ENCODE measurements at places on chromosomes 12 and 14.

DNA sequence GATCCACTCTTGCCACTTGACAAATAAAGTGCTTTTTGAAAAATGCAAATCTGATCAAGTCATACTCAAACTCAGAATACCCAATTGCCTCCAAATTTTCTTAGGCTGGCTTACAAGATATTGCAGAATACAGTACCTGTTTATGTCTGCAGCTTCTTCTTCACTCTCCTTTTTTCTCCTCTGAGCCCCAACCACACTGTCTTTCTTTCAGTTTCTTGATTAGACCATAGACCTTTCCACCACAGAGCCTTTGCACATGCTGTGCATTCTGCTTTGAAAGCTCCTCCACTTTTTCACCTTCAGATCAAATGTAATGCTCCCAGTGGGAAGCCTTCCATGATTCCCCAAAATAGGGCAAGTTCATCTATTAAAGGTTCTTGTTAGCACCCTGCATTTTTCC lies 13.9 kb upstream of the GYS2 start:
- no peaks in the 10 kb centered on the region for H3K27me3 ChIP-seq
- H3K4me1 ChIP-seq, result peaks cover 46% of the 10 kb centered on the region
- no peak for DNase-seq
- no peaks in the 10 kb centered on the region for H3K36me3 ChIP-seq
- H3K4me3 ChIP-seq, result no peak overlapping the region
- no peak overlapping the region for H3K27ac ChIP-seq

DNA sequence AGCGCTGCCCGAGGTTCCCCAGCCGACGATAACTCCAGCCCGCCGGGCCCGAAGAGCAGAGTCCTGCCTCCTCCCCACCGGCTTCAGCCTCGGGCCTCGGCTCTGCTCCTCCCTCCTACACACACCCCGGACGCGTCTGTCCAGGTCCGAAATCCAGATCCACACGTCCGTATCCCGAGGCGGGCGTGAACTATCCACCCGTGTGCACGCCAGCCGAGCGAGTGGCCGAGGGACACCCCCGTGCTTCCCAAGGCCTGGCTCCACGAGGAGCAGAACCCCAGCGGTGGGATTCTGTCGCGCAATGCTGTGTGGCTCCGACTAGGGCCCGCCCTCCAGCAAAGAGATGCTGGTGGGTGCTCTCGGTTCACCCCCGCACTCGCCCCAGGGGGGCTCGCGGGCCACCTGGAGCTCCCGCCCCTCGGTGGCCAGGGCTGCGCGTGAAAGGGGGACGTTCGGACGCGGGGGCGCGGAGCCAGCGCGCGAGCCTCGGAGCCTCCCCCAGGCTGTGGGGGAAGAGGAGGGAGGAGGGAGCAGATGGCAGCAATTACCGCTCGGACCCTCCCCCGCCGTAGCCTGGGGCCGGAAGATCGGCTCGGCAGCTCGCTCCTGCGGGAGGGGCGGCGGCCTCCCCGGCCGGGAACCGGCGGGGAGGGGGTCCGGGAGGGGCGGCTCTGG lies 18.9 kb upstream of the ANKRD33 start:
- DNase-seq, result no peak
- H3K36me3 ChIP-seq, result no peaks in the 10 kb centered on the region
- no peak overlapping the region for H3K27ac ChIP-seq
- peaks cover 29% of the 10 kb centered on the region for H3K27me3 ChIP-seq
- H3K4me1 ChIP-seq, result peaks cover 7% of the 10 kb centered on the region

- no peaks in the 10 kb centered on the region for H3K36me3 ChIP-seq
- no peak for DNase-seq
- no peak overlapping the region for H3K27ac ChIP-seq
- no peaks in the 10 kb centered on the region for H3K27me3 ChIP-seq
- H3K4me1 ChIP-seq, result no peaks in the 10 kb centered on the region
- H3K4me3 ChIP-seq, result no peak overlapping the region
These were observed 900.4 kb upstream of the MDGA2 start for GRCh38 chr14:48575772-48576171.

- peaks cover 6% of the 10 kb centered on the region for H3K36me3 ChIP-seq
- no peaks in the 10 kb centered on the region for H3K4me1 ChIP-seq
- H3K27me3 ChIP-seq, result no peaks in the 10 kb centered on the region
- no peak for DNase-seq
- no peak overlapping the region for H3K4me3 ChIP-seq
These were observed 177.7 kb downstream of the CCDC91 start for GRCh38 chr12:28367993-28368392.

DNA sequence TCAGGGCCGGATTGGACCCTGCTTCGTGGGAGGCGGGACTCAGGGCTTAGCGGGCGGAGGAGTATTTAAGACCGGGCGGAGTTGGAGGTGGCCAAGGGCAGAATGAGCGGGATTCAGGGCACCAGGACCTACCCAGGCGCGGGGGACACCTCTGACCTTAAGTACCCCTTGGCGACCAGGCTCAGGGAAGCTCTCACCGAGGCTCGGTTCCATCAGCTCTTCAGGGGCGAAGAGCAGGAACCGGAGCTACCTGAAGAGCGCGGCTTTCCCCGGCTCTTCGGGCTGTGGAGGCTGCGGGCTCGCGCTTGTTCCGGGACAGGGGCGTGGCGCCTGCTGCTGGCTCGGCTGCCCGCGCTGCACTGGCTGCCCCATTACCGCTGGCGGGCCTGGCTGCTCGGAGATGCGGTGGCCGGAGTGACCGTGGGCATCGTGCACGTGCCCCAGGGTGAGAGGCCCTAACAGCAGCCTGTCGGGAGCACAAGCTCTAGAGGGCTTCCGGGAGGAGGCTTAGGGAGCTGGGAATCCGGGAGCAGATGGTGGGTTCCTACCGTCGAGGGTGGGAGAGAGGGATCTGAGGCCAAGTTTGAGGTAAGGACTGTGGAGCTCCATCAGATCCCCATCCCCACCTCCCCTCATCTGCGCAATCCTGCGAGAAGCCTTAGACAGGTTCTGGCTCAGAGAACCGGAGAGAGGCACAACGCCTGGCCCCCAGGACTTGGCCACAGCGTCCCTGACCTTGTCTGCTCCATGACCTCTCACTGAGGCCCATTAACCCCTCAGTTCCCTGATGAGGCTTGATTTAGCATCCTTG lies 8.4 kb downstream of the ARHGEF25 start:
- peaks cover 29% of the 10 kb centered on the region for H3K4me1 ChIP-seq
- DNase-seq, result no peak
- no peak overlapping the region for H3K27ac ChIP-seq

DNA sequence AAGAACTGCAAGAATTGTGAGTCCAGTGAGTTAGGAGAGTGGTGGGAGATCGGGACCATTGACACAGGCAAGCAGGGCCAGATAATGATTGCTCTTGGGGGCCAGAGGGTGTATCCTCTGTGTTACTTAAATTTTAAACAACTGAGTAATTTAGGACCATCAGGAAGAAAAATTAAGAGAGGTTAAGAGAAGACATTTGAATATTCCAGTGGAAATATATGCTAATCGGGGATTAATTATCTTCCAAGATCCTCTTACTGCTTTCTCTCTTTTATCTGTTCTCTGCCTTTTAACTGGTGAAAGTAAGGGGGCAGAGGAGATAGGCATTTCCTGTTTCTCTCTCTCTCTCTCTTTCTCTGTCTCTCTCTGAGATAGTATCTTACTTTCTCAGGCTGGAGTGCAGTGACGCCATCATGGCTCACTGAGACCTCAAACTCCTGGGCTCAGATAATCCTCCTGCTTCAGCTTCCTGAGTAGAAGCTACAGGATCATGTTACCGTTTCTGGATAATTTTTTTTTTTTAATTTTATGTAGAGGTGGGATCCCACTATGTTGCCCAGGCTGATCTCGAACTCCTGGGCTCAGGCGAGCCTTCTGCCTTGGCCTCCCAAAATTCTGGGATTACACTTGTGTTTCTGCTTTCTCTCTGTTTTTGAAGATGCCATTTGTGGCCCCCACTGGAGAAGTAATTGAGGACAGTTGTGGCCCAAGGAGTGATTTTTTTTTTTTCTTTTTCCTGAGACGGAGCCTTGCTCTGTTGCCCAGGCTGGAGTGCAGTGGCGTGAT lies 85.1 kb downstream of the DIP2B start:
- no peaks in the 10 kb centered on the region for H3K27me3 ChIP-seq
- peaks cover 12% of the 10 kb centered on the region for H3K4me1 ChIP-seq

- DNase-seq, result no peak
- H3K27ac ChIP-seq, result peak overlapping the region; percentile 61
- H3K27me3 ChIP-seq, result no peaks in the 10 kb centered on the region
- H3K36me3 ChIP-seq, result no peaks in the 10 kb centered on the region
- peak overlapping the region; percentile 67 for H3K4me3 ChIP-seq
- H3K4me1 ChIP-seq, result peaks cover 40% of the 10 kb centered on the region
These were observed 651 bp downstream of the TMEM117 start for GRCh38 chr12:43836475-43836989.

GRCh38 chr12:91065396-91065795 lies 7.6 kb upstream of the KERA start:
- DNase-seq, result no peak
- H3K4me3 ChIP-seq, result no peak overlapping the region

GRCh38 chr12:56709759-56710376 lies 15.2 kb downstream of the NACA start:
- H3K27me3 ChIP-seq, result no peaks in the 10 kb centered on the region
- H3K4me1 ChIP-seq, result no peaks in the 10 kb centered on the region
- DNase-seq, result no peak

- DNase-seq, result no peak
- H3K4me3 ChIP-seq, result no peak overlapping the region
- H3K27me3 ChIP-seq, result no peaks in the 10 kb centered on the region
- peaks cover 19% of the 10 kb centered on the region for H3K4me1 ChIP-seq
- no peaks in the 10 kb centered on the region for H3K36me3 ChIP-seq
- no peak overlapping the region for H3K27ac ChIP-seq
These were observed 43.3 kb downstream of the GALNT9 start for GRCh38 chr12:132285991-132286681.

DNA sequence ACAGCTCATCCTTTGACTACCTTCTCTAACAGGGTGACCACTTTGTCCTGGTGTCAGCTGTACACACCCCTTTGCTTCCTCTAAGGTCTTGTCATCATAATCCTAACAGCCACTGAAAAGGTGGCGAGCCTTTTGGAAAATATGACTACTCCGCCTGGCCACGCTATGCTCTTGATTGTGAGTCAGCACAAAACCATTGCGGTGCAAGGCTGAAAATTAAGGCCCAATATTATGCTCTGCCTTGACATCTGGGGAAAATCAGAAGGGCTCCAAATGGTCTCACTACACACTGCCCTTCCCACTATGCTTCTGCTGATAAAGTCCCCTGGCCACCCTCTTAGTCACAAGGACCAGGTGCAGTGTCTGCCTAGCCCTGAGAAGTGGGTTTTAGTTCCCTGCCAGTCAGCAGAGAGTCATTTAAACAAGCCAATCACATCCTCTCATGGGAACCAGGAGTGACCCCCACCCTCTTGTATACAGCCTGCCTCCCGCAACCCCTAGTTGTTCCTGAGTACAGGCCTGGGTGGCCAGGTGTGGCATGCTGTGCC lies 34.3 kb downstream of the FGD6 start:
- H3K27me3 ChIP-seq, result no peaks in the 10 kb centered on the region
- no peak for DNase-seq
- H3K27ac ChIP-seq, result no peak overlapping the region
- no peaks in the 10 kb centered on the region for H3K36me3 ChIP-seq
- H3K4me1 ChIP-seq, result no peaks in the 10 kb centered on the region

DNA sequence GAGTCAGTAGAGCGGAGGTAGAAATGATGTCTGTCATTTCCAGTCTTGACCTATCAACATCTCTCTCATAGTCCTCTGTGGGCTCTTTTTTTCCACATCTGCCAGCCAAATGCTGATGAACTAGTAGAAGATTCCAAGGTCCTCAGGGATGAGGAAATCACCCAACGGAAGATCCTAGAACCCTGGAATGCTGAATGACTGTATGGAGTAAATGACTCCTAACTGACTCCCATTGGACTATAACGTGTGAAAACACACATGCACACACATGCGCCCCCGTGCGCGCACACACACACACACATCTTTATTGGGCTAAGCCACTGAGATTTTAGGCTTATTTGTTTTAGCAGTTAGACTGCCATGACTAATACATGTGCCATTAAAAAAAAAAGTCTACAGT lies 159.2 kb downstream of the MYRFL start:
- H3K36me3 ChIP-seq, result no peaks in the 10 kb centered on the region
- H3K4me3 ChIP-seq, result no peak overlapping the region
- no peaks in the 10 kb centered on the region for H3K27me3 ChIP-seq
- no peaks in the 10 kb centered on the region for H3K4me1 ChIP-seq

- H3K36me3 ChIP-seq, result no peaks in the 10 kb centered on the region
- no peak overlapping the region for H3K27ac ChIP-seq
- H3K27me3 ChIP-seq, result no peaks in the 10 kb centered on the region
- H3K4me1 ChIP-seq, result no peaks in the 10 kb centered on the region
- DNase-seq, result no peak
- H3K4me3 ChIP-seq, result no peak overlapping the region
These were observed 870.8 kb downstream of the GALC start for GRCh38 chr14:87122166-87122565.

GRCh38 chr12:46049665-46050064 lies 59.3 kb upstream of the SCAF11 start:
- no peak overlapping the region for H3K27ac ChIP-seq
- no peak for DNase-seq
- H3K4me1 ChIP-seq, result no peaks in the 10 kb centered on the region
- no peaks in the 10 kb centered on the region for H3K36me3 ChIP-seq
- H3K4me3 ChIP-seq, result no peak overlapping the region

GRCh38 chr14:76861574-76862255 lies 35.5 kb downstream of the LRRC74A start:
- no peak for DNase-seq
- no peaks in the 10 kb centered on the region for H3K36me3 ChIP-seq
- H3K27me3 ChIP-seq, result no peaks in the 10 kb centered on the region
- no peak overlapping the region for H3K27ac ChIP-seq
- H3K4me1 ChIP-seq, result no peaks in the 10 kb centered on the region
- no peak overlapping the region for H3K4me3 ChIP-seq

DNA sequence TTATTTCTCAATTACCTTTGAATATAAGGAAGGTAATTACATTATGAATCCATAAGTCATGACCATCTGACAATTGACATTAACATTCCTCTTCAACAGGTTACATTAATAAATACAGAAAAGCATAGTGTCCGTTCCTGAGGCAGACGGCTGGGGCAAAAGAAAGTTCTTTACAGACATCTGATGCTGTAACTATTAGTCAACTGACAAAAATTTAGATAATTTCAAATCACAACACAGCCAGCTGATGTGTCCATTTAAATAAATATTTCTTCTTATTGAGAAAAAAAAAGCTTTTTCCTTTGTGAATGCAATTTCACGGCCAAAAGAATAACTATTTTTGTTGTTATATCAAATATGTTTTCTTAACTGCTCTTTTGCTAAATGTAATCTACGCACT lies 9.2 kb upstream of the PYROXD1 start:
- no peak overlapping the region for H3K27ac ChIP-seq
- H3K27me3 ChIP-seq, result no peaks in the 10 kb centered on the region
- no peak overlapping the region for H3K4me3 ChIP-seq
- no peaks in the 10 kb centered on the region for H3K36me3 ChIP-seq

DNA sequence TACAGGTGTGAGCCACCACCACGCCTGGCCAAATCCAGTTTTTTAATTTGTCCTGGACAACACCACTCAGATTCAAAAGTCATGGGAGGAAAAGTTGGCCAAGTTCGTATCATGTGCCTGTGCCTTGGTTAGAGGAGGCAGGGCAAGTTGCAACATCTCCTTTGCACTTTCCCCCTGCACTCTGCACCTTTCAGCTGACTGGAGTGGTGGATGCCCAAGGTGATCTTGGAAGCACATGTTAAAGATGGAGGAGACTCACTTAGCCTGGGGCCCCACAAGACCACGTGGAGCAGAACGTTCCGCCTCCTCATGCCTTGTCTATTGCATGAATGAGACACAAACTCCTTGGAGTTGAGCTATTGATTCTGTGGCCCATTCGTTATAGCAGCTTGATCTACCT lies 82.1 kb upstream of the FZD10 start:
- no peaks in the 10 kb centered on the region for H3K4me1 ChIP-seq
- DNase-seq, result no peak
- H3K36me3 ChIP-seq, result no peaks in the 10 kb centered on the region
- H3K4me3 ChIP-seq, result no peak overlapping the region
- H3K27me3 ChIP-seq, result no peaks in the 10 kb centered on the region

Data from CD4-positive, alpha-beta memory T cell (primary cell).